ENCODE measurements at places on chromosomes 2 and 18.

DNA sequence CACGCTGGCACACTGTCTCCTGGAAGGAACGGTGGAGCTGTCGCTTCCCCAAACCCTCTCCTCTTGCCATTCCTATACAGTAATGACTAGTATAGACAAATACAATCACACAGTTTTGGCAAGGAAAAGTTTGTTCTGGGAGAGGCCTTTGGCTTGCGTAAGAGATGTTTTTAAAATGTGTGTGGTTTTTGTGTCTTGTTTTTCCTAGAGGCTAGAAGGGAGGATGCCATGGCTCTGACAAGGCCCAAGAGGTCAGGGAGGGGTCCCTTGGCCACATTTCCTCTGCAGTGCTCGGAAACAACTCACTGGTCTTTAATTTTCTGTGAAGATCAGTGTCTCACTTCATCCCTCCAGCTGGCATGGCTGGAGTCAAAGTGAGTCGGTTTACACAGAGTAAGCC lies 195.9 kb downstream of the SH3RF3 start:
- H3K36me3 ChIP-seq = no peaks in the 10 kb centered on the region
- H3K27ac ChIP-seq = no peak overlapping the region
- H3K4me3 ChIP-seq = no peak overlapping the region
- H3K4me1 ChIP-seq = no peaks in the 10 kb centered on the region

DNA sequence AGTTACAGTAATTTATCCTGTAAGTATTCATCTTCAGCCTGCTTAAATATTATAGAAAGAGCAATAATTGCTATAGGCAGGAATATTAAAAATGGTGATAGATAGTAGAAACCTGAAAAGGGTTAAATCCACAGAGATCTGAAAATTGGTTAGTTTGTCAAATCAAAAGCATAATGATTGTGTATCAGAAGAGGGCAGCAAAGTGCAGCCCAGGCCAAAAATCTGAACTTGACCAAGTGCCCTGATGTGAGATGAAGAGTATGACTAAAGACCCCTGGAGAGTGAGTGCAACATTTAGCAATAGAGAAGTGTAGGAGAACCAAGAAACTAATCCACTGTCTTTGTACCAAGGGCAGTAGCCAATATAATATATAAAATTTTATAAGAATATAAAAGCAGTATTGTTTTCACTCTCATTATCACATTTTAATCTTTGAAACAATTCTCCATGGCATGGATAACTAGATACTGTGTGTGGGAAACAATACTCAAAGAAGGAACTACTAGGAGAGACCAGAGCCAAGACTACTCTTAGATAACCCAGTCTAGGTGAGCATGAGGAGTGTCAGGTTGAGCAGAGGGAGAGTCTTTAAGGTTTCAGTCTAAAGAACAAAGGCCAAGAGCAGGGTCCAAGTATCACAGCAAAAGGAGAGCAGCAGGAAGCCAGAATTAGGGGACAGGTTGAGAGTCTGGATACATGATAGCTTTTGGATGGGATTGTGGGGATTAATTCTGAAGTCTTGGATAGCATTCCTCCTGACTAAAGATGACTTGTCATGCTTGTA lies 148.7 kb downstream of the CALCRL start:
- no peaks in the 10 kb centered on the region for H3K36me3 ChIP-seq
- H3K4me3 ChIP-seq = no peak overlapping the region
- no peaks in the 10 kb centered on the region for H3K27me3 ChIP-seq
- DNase-seq = no peak
- no peak overlapping the region for H3K27ac ChIP-seq

- peaks cover 4% of the 10 kb centered on the region for H3K27me3 ChIP-seq
- DNase-seq = no peak
- H3K27ac ChIP-seq = no peak overlapping the region
Observed at GRCh38 chr2:118808429-118808809, 39.0 kb downstream of the EN1 start.

GRCh38 chr2:46967990-46968647 lies 52.5 kb upstream of the MCFD2 start:
- H3K4me3 ChIP-seq = no peak overlapping the region
- DNase-seq = no peak
- H3K4me1 ChIP-seq = no peaks in the 10 kb centered on the region
- H3K36me3 ChIP-seq = peaks cover 5% of the 10 kb centered on the region

DNA sequence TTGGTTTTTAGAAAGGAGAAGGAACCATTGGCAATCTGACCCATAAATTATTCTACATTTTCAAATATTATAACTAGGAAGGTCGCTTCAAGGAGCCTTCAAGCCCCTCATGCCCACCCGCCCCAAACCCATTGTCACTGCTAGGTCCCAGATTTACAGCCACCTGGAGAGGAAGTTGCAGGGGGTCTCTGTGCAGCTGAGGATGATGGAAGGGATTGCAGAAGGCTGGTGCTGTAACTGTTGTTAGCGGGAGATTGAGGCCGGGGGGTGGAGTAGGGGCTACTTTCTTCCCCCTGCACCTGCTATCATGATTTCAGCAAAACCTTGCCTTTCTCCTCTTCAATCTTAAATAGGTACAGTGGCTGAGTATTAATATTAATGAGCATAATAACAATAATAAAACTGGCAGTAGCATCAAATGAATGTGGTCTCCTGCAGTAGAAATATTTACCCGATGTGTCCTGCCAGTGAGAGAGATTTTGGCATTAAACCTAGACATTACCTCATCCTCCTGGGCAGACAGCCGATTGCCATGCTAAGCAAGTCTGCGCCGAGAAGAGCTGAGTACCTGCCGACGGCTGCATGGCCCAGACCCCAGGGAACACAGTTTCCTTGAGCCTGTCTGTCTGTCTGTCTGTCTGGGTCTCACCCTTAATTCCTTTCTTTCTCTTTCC lies 225.4 kb downstream of the FAM210A start:
- no peaks in the 10 kb centered on the region for H3K36me3 ChIP-seq
- peaks cover 8% of the 10 kb centered on the region for H3K4me1 ChIP-seq
- H3K27ac ChIP-seq = no peak overlapping the region
- H3K4me3 ChIP-seq = no peak overlapping the region
- DNase-seq = no peak

DNA sequence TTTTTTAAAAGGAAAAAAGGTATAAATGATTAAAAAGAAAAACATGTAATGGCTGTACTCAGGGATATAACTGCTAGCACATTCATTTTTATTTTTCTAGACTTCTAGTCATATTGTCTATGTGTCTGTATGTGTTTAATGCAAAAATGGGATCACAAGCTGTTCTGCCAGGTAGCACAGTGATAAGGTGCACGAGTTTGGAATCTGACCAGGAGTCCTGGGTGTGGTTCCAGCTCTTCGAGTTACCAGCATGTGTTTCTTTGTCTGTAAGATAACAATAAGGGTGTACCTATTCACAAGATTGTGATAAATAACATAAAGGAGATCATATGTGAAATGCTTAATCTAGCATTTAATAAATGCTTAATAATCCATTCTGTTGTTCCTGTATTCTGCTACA lies 145.3 kb downstream of the PKP4 start:
- DNase-seq = no peak
- no peaks in the 10 kb centered on the region for H3K4me1 ChIP-seq
- H3K36me3 ChIP-seq = no peaks in the 10 kb centered on the region
- no peak overlapping the region for H3K27ac ChIP-seq
- no peaks in the 10 kb centered on the region for H3K27me3 ChIP-seq
- H3K4me3 ChIP-seq = no peak overlapping the region

DNA sequence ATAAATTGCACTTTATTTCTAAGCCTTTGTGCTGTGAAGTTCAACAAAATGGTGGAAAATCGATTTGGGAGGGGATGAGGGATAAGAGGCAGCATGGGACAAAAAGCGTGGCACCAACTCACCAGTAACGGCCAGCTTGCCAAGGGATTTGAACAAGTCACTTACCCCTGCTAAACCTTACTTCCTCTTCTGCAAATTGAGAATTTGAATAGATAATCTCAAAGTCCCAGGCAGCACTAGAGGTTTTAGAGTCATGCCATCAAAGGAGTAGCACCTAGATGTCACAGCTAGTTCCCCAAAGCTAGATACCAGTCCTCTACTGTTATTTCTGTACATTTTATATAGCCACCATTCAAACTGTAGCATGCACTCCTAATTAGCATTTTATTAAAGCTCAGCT lies 83.7 kb upstream of the VRK2 start:
- no peaks in the 10 kb centered on the region for H3K27me3 ChIP-seq
- no peak overlapping the region for H3K27ac ChIP-seq
- H3K36me3 ChIP-seq = no peaks in the 10 kb centered on the region
- DNase-seq = no peak

- H3K36me3 ChIP-seq = no peaks in the 10 kb centered on the region
- H3K27ac ChIP-seq = no peak overlapping the region
- no peaks in the 10 kb centered on the region for H3K4me1 ChIP-seq
- H3K4me3 ChIP-seq = no peak overlapping the region
- no peak for DNase-seq
- H3K27me3 ChIP-seq = no peaks in the 10 kb centered on the region
Observed at GRCh38 chr2:85216927-85217326, 83.7 kb downstream of the TCF7L1 start.

DNA sequence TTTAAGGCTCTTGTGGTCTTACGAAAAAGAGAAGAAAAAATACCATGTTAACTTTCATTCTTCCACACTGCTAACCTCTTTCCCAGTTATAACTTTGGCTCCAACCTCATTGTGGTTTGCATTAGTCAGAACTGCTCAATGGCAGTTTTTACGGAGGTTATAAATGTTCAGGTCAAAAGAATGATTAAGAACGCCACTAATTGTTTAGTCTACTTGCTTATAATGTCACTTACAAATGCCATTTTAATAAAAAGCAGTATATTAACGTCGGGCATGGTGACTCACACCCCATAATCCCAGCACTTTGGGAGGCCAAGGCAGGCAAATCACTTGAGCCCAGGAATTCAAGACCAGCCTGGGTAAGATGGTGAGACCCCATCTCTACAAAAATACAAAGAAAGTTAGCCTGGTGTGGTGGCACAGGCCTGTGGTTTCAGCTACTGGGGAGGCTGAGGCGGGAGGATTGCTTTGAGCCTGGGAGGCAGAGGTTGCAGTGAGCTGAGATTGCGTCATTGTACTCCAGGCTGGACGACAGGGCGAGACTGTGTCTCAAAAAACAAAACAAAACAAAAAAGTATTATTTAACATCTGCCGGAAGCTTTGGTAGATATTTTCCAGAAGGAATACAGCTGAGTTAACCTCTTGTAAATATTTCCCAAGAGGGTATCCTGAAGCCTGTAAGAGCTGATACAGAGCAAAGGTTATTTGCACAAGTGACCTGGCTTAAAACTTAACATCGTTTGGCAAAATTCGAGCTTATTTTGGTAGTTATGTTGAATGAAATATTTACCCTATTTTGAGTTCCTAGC lies 5.1 kb downstream of the AGPS start:
- H3K4me3 ChIP-seq = no peak overlapping the region
- peaks cover 10% of the 10 kb centered on the region for H3K4me1 ChIP-seq
- no peak for DNase-seq
- no peak overlapping the region for H3K27ac ChIP-seq
- H3K36me3 ChIP-seq = no peaks in the 10 kb centered on the region

DNA sequence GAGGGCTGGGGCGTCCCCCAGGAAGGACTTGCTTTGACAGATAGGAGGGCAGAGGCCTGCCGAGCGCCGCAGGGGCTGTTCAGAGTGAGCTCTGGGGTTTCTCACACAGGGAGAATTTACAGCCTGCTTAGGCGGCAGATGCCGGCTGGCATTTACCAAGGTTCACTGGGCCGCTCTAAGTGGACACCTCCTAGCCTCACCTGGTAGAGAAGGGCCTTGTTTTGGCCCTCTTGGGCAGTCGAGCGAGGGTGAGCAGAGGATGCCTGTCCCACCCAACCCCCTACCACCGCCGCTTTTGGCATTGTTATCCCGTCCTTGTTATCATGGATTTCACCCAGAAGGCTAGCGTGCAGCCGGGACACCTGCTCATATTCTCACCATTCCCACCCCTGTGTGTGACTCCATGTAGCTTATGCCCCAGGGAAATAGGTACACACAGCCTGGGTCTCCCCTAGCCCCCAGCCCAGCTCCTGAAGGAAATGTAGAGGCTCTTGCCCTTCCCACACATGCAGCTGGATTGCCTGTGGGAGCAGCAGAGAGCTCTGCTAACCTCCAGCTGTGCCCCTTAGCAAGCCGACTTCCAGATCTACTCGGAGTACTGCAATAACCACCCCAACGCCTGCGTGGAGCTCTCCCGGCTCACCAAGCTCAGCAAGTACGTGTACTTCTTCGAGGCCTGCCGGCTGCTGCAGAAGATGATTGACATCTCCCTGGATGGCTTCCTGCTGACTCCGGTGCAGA lies 52.4 kb downstream of the FAM168B start:
- no peak for DNase-seq
- no peaks in the 10 kb centered on the region for H3K36me3 ChIP-seq
- peaks cover 25% of the 10 kb centered on the region for H3K4me1 ChIP-seq
- H3K27ac ChIP-seq = no peak overlapping the region

Measured in effector memory CD4-positive, alpha-beta T cell (primary cell).